ENCODE measurements at places on chromosomes 7 and 10.

GRCh38 chr7:33539659-33540400 is 365.5 kb upstream of the BMPER start:
- no peak for DNase-seq

DNA sequence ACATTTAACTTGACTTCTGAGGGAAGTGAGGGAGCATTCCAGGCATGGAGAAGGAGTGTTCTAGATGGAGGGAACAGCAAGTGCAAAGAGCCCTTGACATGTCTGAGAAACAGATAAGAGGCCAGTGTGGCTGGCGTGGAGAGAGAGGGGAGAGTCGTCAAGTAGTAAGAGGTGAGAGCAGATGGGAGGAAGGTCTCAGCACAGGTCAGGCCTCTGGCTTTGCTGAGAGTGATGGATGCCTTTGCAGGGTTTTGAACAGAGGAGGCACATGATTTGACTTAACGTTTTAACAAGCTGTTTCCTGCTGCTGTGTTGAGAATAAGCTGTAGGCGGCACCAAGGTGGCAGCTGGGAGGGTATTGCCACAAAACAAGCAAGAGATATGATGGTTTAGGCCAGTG is 97.2 kb downstream of the KAT6B start:
- no peak for DNase-seq

- DNase-seq: no peak
Observed at GRCh38 chr7:15628876-15629275, 57.6 kb downstream of the MEOX2 start.

DNA sequence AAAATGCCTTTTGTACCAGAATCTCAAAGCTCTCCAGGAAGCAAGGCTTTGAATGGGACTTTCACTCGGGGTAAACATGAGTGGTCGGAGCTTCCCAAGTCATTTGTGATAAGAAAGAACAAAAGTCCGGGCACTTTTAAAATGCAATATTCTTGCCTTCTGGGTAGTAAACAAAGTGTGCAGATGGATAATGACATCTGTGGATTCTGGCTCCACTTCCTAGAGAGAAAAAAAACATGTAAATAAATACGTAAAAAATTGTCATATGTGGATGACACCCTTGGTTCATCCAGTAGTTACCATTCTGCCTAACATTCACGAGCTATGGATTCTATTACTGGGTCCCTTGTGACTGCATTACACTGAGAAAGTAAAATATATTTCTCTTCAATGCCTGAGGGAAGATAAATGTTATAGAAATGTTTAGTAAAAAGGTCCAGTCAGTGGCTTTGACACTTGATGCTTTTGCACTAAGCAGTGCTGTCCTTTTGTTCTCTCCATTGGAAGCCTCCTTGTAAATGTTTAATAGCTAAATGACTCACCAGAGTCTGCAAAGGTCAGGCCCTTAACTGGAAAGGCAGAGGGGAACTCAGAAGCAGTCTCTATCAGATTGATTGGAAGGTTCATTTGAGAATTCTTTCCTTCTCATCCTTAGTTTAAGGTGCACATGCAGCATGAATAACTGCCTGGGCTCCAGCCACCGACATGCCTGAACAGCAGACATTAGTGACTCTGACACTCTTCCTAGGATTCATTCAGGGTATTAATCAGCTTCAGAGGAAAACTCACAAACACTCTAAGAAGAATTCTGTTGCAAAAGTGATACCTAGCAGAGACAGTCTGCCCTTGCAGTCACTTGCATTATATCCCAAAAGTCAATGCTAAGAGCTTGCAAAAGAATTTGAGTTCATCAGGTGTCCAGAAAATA is 11.7 kb upstream of the EDRF1 start:
- DNase-seq: no peak

DNA sequence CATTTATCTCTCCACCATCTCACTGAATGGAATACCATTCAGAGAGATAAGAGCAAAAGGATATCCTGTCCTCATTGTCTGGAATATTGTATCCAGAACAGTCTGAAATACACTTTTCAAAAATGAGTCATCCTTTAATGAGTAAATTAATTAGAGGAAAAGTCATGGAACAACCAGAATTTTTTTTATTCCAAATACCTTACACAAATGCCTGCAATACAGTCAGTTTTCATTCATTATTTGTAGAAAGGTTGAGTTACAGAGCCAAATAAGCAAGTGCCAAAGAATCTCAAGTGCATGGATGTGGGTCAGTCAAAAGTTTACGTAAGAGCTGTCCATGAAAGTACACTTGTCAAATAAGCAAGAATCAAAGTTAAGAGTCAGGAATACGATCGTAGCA is 482.6 kb downstream of the IPMK start:
- DNase-seq: no peak
